ENCODE measurements at places on chromosomes 16 and 17. TPM values are rescaled to one million over a fixed set of nuclear protein-coding genes. Genes with fewer than 3 reads are reported as not detected.

Gene SDR42E1
- total RNA-seq, result 4.4 TPM

Gene IL17C
- total RNA-seq, result not detected

Gene TBC1D26
- total RNA-seq, result 0.38 TPM

Gene PRM2
- total RNA-seq, result not detected

Gene CMTM3
- total RNA-seq, result 26.6 TPM

Gene GJD3
- 0.49 TPM for total RNA-seq

Gene GINS2
- total RNA-seq, result 8.7 TPM

Gene TM4SF5
- not detected for total RNA-seq

Gene RNF222
- total RNA-seq, result not detected

All from bladder microvascular endothelial cell (primary cell).